ENCODE measurements at places on chromosomes 5 and 9.

DNA sequence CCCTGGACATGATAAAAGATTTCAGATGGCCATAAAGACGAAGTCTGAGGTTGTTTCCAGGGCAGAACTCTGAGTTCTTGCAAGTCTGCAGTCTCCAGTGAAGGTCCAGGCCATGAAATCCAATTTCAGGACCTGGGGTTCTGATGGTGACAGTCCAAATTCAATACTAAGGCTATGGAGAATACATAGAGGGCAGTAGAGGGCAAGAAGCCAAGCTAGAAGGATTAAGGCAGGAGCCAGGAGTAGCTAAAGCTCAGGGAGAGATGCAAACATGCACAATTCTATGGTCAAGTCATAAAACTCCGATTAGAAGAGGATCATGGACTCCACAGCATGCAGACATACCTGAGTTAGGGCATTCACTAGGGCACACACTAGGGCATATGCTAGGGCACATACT is 11.4 kb downstream of the SLIT3 start:
- DNase-seq, result no peak

- no peak for DNase-seq
These were observed 35.2 kb downstream of the NEK6 start for GRCh38 chr9:124292696-124293593.

GRCh38 chr5:89973516-89973915 is 436.0 kb downstream of the CETN3 start:
- no peak for DNase-seq

GRCh38 chr5:61050292-61050691 is 105.3 kb downstream of the NDUFAF2 start:
- no peak for DNase-seq
